ENCODE measurements at places on chromosomes 7 and 10. TPM values are rescaled to one million over a fixed set of nuclear protein-coding genes. Genes with fewer than 3 reads are reported as not detected.
A peak's percentile ranks its signal among the peaks of the same experiment; 100 is the strongest.

DNA sequence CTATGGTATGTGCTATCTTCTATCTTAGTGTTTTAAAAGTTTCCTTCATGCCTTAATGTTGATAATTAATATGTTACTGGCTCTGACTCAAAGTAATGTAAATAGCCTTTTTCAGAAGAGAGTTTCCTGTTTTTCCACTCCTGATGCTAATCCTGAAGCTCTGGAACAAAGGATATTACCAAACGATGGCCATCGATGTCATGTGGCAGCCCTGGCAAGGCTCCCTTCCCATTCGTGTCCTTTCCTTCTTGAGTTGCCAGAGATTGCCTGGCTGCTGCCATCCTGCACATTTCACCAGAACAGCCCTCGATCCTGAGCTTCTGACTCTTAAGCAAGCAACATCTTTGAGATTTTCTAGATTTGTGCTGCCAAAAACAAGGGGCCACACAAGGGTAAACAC is 46.0 kb downstream of the RNF133 start:
- DNase-seq: no peak

DNA sequence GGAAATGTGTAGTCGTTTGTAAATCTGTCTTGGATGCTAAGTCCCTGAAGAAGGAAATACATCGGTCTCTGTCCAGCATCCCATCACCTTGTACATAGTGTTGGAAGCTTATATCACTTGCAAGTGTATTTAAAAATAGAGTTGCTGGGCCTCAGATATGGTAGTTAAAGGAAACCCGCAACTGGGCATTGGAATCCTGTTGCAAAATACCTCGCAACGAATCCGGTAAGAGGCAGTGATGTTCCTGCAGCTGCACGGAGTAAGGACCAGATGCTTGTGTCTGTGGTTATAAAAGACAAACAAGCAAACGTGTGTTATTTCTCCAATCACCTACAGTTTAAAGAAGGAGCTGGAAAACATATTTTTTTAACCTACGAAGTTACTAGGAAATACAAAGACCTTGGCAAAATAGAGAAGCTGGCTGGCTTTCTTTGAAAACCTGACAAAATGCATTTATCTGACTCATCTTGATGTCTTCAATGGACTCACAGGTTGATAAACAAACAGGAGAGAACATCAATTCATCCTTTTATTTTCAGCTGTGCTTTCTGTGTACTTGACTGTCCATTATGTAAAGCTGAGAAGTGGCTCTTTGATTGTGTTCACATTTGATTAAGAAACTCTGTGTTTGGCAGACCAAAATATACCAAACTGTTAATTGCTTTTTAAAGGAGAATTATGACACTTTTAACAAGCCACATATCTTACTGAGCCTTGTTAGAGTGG is 326.4 kb downstream of the SFMBT2 start:
- no peak for DNase-seq

DNA sequence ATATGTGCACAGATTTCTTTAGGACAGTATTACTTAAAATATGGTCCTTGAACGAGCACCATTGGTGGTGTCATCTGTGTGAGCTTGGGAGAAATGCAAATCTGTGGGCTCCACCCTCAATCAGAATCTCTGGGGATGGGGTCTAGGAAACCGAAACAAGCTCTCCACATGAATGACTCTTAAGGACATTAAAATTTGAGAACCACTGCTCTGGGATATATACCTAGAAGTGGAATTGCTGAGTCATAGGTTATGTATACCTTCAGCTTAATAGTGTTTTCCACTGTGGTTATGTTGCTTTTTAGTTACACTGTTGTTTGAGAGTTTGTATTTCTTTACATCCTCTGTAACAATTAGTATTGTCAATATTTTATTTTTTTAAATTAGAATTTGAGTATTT is 24.0 kb downstream of the ZNRF2 start:
- no peak for DNase-seq

- no peak for DNase-seq
Measured at GRCh38 chr7:50497068-50497642, 47.0 kb upstream of the FIGNL1 start.

GRCh38 chr7:76080204-76080603 is 32.3 kb downstream of the MDH2 start:
- DNase-seq: no peak

DNA sequence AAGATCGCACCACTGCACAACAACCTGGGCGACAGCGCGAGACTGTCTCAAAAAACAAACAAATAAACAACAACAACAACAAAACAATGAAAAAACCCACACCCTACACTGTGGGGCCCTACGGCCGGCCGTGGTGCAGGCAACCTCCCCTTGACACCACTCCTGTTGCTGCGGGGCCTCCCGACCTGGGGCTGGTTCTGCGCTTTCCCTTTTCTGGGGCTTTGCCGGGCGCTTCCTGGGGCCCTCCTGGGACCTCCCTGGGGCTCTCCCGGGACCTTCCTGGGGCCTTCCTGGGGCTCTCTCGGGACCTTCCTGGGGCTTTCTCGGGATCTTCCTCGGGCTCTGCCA is 46.6 kb downstream of the INSIG1 start:
- no peak for DNase-seq

GRCh38 chr7:142384493-142384922 is 126.7 kb upstream of the PRSS58 start:
- no peak for DNase-seq

GRCh38 chr7:41189866-41190265 is 513.0 kb downstream of the INHBA start:
- no peak for DNase-seq

GRCh38 chr10:3482200-3482993 is 302.6 kb downstream of the KLF6 start:
- peak; percentile 85 for DNase-seq

Gene C10orf62
- not detected for total RNA-seq

Gene GSTO2
- not detected for total RNA-seq

Gene UPK3BL2
- total RNA-seq: 43.5 TPM
